Suppressor macrophage treated with lipopolysaccharide for 4 hours (primary cell): ENCODE measurements at places on chromosomes 13 and 19.

- peak; percentile 14 for DNase-seq
Measured at GRCh38 chr13:94192431-94192975, 287.0 kb downstream of the DCT start.

DNA sequence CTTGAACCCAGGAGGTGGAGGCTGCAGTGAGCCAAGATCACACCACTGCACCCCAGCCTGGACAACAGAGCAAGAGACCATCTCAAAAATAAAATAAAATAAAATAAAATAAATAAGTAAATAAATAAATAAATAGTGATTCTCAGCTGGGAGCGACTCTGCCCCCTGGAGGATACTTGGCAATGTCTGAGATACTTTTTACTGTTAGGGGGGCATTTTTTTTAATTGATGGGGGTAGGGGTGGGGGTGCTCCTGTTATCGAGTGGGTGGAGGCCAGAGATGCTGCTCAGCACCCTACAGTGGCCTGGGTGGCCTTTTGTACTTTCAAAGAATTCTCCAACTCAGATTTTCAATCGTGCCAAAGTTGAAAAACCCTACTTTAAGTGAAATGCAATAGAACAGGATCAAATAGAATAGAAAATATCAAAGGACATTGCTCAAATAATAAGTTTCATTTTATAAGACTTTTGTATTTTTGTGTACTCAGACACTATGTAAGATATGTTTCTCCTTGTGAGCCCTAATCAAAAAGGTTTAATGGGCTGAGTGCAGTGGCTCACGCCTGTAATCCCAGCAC is 7.1 kb upstream of the CLPP start:
- DNase-seq = peak; percentile 20

- no peak for DNase-seq
Measured at GRCh38 chr19:29521291-29522075, 4.3 kb upstream of the VSTM2B start.

DNA sequence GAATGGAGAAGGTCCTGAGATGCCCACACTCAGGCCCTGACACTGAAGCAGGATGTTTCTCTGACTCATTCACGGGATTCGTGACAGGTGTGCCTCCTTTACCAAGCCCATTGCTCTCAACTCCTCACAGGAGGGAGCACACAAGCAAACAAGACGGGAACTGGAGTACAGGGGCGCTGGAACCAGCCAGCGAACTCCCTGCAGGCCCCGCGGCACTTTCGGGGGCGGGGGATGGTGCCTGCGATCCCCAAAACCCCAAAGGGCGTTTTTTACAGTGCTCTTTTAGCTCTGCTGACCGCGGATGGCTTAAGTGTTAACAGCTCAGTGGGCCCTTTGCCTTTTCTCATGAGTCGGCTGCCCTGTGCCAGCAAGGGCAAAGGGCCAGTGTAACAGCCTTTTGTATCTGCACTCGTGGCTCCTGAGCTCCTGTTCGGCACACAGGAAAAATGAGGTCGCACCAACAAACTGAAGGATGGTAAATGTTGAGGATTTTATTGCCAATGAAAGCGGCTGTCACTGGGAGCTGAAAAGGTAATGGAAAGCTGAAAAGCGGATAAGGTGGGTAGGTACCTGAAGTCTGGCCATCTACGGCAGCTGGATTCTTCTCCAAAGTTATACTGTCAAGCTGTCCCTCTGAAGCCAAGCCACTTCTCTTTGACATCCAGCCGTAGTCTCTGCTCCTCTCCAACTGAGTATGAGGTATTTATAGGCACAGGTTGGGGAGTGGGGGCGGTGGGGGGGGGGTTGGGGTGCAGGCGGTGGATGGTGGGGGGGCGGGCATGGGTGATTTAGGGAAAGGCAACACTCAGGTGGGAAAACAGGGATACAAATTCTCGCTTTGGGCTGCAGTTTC is 65.0 kb upstream of the TRPC4 start:
- DNase-seq = no peak

- no peak for DNase-seq
Measured at GRCh38 chr19:6056282-6056741, 54.0 kb downstream of the RFX2 start.

GRCh38 chr13:76759877-76760276 is 126.3 kb downstream of the KCTD12 start:
- no peak for DNase-seq

DNA sequence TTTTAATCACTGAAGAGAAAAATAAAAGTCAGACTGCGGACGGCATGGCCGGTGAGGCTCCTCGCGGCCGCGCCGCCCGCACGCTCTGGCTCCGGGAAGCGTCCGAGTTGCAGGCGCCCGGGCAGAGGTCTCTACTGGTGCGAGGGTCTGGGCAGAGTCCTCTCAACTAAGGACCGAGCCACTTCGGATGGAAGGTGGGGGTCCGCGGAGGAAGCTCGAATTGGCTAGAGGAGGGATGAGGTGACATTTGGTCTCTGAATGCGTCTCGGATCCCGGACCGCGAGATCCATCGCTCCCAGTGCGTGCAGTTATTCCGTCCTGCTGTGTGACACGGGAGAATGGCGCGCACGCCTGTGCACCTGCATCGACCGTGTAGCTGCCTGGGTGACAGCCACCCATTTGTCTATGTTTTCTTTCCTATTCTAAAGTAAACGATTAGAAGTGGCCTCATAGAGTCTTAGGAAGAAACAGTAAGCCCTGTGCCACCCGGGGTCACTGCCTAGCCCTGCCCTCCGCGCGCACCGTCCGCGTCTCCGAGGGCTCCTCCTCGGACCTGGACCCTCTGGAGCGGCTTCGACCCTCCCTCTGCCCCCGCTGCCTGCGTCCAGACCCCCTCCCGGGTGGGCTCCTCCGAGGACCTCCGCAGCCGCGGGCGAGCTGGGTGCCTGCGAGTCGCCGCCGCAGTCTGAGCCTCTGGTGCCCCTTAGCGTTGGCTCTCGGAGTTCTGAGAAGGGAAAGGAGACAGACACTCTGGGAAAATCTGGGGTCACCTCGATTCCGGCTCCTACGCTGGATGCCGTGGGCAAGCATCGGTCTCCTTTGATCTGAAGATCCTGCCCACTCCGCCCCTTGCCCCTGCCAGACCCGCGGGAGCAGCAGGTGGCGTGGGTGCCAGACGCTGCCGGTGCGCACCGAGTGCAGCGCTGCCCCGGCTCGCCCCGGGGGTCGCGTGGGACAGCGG is 347.4 kb downstream of the LIG4 start:
- no peak for DNase-seq

DNA sequence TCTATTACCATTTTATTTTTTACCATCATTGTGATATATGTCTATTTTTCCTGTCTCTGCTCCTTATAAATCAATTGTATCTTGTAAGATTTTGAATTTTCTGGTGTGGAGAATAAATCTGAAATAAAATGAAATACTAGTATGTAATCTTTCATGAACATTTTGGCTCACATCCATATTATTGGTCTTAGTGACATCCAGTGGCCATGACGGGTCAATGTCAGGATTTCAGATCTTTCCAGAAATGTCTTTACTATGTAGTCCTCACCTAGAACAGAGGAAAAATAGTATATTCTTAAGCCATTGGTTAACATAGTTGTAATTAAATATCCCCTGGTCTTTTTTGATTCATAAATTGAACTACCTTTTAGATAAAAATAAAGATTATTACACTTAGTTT is 109.8 kb upstream of the GPC6 start:
- no peak for DNase-seq

GRCh38 chr19:35407619-35408018 is 36.8 kb downstream of the GPR42 start:
- no peak for DNase-seq

GRCh38 chr19:46189971-46190888 is 39.3 kb upstream of the IGFL1 start:
- peak; percentile 22 for DNase-seq

GRCh38 chr19:2546128-2547032 is 70.5 kb downstream of the GADD45B start:
- DNase-seq = peak; percentile 96

DNA sequence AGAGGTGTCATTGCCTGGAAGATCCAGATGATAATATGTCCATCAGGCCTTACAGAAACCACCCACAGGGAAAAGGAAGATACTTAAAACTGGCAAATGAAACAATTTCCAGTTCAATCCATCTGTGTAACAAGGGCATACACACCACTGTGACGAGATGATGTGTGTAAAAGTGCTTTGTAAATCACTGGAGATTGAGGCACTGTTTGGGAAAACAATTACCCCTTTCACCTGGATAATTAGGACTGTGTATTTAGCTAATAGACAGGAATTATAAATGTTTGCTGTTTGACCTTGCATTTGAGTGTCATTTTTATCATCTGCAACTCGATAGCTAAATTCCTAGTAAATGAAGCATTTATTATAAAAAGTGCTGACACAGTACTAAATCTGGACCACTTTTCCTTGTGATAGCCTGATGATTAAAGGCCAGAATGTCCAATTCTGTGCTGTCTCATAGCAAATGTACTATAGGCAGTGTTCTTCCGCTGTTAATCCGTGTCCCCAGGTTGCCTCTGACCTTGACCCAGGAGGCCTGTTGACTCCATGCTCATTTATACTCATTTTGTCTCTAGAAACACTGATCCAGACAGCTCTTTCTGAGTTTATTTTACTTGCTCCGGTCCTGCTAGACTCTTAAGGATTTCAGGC is 105.8 kb downstream of the LACC1 start:
- DNase-seq = no peak

DNA sequence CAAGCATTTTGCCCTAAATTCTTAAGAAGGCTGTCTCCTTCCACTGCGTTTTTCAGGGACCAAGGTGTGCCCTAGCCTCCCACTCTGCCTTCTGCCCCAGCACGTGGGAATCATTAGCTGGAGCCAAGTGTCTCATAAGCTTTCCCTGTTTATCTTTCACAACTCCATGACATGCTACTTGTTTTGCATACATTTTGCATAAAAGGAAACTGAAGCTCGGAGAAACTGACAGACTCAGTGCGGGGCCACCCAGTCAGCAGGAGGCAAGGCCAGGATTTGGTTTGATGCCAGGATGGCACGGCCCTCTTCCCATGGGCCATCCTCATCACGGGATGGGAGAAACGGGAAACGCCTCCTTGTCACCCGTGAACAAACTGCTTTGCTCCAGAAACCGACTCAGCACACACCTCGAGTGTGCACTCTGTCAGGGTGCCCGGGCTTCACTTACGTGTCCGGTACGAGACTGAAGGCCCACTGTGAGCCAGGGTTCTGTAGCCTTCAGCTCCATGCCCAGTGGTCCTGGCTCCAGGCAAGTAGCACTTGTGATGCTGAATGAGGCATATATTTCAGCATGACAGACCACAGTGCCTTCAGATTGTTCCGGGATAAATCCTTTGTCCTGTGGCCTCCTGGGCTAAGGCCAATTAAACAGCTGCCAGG is 9.6 kb downstream of the CEBPA start:
- peak; percentile 93 for DNase-seq

GRCh38 chr13:96809366-96810096 is 184.7 kb downstream of the OXGR1 start:
- DNase-seq = no peak

- DNase-seq = peak; percentile 32
Measured at GRCh38 chr19:30649934-30650614, 277.9 kb downstream of the ZNF536 start.

DNA sequence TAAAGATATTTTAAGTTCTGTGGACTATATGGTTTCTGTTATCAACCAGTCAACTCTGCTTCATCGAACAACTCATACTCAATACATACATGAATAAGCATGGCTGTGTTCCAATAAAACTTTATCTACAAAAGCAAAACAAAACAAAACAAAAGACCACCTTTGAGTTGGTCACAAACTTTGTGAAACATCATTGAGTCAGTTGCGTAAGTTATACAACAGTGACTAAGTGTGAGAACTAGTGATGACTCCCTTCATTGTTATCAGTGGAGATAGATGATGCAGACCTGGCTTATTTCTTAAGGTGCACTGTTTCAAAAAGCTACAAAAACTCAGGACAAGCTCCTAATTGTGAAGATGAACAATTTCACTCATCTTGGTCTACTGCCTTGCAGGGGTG is 14.5 kb upstream of the KLK4 start:
- no peak for DNase-seq

DNA sequence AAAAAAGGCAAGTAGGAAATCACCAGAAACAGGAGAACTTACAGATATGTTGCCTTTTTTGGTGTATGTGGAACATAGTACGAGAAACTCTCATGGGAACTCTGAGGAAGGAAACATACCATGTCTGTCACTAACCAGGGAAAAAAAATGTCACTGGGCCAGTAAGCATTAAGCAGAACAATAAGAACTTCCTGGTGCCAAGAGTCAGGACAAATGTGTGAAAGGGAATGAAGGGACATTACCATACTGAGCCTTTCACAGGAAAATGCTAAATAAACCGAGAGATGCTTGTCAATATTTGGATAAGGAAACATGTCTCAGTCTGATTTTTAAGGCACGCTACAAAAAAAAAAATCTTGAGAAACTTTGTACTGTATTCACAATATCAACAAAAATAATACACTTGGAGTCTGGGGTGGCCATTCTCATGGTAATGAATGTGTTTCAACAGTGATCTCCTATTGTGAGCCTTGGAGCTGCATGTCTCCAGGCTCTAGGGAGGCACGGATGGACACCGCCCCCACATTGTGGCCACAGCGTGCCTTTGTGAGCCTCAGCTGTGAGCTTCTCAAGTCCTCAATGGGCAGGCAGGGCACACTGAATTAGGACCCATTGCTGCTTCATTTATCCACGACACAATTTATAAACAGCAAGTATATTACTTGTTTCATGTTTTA is 113.0 kb upstream of the ARGLU1 start:
- no peak for DNase-seq

- DNase-seq = no peak
Measured at GRCh38 chr13:103351035-103351828, 285.0 kb upstream of the SLC10A2 start.

GRCh38 chr19:5561559-5561958 is 6.2 kb downstream of the TINCR start:
- no peak for DNase-seq

GRCh38 chr19:55116232-55116858 is 1.1 kb downstream of the PPP1R12C start:
- DNase-seq = peak; percentile 71

GRCh38 chr13:47555235-47555634 is 445.8 kb downstream of the SUCLA2 start:
- no peak for DNase-seq

DNA sequence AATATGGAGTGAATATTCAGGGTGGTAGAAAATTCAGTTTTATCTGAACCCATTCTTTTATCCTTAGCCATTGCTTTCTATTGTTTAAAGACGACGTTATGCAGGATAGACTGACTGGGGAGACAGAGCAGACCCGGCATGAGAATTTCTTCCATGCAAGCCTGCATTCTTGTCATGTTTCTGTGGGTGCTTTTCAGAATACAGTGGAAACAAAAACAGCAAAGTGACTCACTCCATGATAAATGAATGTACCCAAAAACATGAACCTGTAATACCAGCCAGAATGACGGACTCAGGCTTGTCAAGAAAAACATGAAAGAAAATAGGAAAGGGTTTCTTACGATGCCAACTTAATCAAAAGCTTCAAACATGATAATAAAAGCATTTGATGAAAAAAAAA is 924.0 kb downstream of the EFNB2 start:
- no peak for DNase-seq

GRCh38 chr19:30375553-30376031 is 3.4 kb downstream of the ZNF536 start:
- DNase-seq = no peak
